Fibroblast of the aortic adventitia (primary cell): ENCODE measurements at places on chromosomes 2 and 18.

GRCh38 chr18:41144441-41144840, 810.6 kb upstream of the PIK3C3 start:
- DNase-seq, result peak; percentile 4

- no peak for DNase-seq
These were observed 3.0 kb upstream of the ASB1 start for GRCh38 chr2:238423561-238424312.

GRCh38 chr2:148812306-148812705, 62.7 kb upstream of the KIF5C start:
- DNase-seq, result peak; percentile 54

DNA sequence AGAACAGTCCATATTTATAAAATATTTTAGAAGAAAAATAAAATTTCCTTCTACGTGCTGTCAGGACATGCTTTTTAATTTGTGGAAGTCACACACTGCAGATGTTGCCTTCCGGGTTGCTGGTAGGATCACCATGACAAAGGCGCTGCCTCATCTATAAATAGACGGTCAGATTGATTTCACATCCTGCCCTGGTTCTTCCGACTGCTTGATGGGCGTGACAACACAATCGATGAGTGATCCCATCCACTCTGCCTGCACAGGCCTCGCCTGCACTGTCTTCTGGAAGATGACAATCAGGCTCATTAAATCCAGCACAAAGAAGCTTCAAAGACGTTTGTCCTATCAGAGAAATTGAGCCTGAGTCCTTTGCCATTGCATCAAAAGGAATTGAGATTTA, 318.9 kb upstream of the TRIB2 start:
- DNase-seq, result no peak

- DNase-seq, result no peak
These were observed 1.2 kb upstream of the EN1 start for GRCh38 chr2:118848381-118849225.

- no peak for DNase-seq
These were observed 159.5 kb upstream of the EPHA4 start for GRCh38 chr2:221731432-221732145.

DNA sequence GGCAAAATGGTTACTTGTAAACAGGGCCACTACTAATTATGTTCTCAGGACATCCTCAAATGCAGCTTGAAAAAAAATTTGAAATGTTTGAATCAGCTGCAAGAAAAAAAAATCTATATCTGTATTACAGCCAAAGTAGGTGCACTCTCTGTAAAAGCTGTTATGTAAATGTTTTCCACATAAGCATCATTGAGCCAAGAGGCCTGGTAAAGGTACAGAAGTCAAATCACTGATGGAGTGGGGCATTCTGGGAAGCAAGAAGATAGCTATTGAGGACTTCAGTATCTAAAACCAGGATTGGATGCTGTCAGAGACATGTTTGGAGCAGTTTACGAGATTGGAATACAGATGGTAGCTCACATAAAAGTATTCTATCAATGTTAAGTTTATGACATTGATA, 80.3 kb downstream of the MAPRE2 start:
- DNase-seq, result no peak

DNA sequence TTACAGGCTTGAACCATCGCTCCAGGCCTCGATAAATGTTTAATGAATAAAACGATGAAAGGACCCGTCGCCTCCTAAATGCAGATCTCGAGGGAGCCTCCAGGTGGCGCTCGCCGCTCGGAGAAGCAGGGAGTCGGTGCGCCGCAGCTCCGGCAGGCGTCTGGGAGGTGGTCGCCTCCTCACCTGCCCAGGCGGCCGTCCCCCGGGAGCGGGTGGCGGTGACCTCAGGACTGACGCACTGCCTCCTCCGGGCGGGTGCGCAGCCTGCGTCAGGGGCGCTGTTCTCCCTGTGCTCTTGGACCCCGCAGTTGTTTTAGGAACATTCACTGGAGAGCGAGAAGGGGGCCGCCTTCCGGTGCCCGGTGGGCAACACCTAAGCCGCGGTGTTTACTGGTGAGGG, 38.6 kb upstream of the POLE4 start:
- peak; percentile 49 for DNase-seq

GRCh38 chr2:206028101-206028500, 57.9 kb downstream of the INO80D start:
- DNase-seq, result no peak

- no peak for DNase-seq
These were observed 518.9 kb downstream of the TDRD15 start for GRCh38 chr2:21642647-21643046.

DNA sequence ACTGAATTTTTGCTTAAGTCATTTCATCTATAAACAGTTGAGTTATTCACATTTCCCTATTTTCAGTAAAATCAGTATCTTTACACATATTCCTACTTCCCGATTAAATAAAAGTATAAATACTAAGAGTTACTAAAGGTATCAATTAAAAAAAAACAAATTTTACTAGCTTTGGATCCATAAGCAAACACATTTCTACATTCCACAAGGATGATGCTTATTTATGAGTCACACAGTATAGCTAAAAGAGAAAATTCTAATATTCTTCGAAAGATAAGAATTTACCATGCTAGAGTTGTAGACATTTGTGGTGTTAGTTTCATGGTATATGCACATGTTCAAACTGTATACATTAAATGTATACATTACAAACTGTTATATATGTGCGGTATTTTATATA, 23.7 kb downstream of the PGAP1 start:
- peak; percentile 6 for DNase-seq

DNA sequence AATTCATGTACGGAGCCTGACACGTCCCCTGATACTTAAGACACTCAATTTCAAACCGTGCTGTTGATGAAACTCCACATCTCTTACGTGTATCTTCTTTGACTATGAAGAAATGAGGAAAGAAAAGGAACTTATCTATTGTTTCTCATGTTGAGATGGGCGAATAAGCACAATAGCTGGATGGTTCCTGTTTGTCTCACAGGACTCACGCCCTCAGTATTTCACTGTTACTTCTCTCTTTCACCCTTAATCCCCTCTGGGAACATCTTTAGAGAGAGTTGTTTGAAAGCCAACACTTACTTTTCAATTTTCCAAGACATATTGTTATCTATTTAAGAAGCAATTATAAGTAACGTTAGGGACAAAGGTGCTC, 99.8 kb downstream of the COPS8 start:
- DNase-seq, result no peak

DNA sequence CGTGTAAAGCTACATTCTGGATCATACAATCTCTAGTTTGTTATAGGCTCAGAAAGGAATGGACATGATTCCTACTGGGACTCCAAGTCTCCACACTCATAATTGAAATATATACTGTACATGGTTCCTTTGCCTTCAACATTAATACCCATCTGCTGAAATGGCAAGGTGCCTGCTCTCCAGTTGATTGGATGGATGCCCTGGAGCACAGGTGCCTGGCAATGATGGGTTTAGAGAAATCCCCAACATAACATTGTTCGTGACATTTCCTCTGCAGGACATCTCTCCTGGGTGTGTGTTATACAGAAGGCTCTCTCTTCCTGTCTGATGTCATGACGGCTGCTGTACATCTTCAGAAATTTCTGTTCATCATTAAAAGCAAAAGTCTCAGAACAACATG, 449.7 kb upstream of the CWC22 start:
- no peak for DNase-seq

DNA sequence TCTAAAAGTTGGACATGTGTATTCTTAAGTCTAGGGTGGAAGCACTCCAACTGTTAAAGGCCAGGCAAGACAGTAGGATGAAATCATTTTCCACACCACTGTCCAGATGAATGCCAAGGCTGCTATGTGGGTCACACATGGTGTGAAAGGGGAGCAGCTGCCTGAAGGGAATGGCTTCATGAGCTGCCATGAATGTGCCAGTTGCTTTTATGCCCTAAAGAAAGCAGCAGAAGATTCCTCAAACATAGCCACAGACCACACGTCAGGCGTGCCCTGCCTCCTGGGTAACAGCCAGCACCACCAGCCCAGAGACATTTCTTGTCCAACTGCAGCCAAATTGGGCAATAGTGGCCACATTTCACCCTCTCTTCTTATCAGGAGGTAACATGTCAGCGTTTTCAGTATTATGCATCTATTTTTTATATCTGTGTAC, 130.2 kb downstream of the MTCL1 start:
- peak; percentile 78 for DNase-seq

GRCh38 chr2:144693179-144693578, 173.3 kb upstream of the ZEB2 start:
- no peak for DNase-seq

- no peak for DNase-seq
These were observed 74.0 kb downstream of the AGPS start for GRCh38 chr2:177466337-177467195.
